Adrenal gland (tissue), 19 donors: ENCODE measurements at places on chromosomes 2 and 18.

GRCh38 chr2:210598219-210598618, 41.8 kb downstream of the CPS1 start:
- no peak for DNase-seq

DNA sequence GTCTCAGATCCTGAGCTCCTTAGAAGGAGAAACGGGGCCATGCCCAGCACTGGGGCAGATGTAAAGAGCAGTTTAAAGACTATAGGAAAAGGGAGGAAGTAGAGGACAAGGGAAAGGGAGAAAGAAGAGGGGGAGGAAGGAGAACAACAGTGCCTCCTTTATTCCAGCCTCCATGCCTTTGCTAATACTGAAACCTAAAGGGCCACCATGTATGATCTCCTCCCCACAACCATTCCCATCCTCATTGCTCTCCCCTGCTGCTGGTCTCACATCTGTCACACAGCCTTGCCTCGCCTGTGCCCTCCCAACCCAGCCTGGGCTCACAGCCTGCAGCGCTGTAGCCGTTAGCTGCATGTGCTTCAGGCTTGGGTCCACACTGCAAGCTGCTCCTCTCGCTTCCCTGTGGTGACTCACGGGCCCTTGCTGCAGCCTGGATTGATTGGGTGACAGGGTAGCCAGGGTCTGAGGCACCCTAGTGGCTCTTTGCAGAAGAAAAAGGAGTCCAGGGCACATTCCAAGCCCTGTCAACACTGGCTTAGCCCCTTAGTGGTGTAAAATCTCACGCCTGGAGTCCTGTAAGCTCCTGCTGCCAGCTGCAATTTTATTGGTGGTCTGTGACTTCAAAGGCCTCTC, 281.9 kb downstream of the SRBD1 start:
- no peak for DNase-seq

GRCh38 chr2:16252891-16253290, 312.5 kb downstream of the MYCN start:
- no peak for DNase-seq

DNA sequence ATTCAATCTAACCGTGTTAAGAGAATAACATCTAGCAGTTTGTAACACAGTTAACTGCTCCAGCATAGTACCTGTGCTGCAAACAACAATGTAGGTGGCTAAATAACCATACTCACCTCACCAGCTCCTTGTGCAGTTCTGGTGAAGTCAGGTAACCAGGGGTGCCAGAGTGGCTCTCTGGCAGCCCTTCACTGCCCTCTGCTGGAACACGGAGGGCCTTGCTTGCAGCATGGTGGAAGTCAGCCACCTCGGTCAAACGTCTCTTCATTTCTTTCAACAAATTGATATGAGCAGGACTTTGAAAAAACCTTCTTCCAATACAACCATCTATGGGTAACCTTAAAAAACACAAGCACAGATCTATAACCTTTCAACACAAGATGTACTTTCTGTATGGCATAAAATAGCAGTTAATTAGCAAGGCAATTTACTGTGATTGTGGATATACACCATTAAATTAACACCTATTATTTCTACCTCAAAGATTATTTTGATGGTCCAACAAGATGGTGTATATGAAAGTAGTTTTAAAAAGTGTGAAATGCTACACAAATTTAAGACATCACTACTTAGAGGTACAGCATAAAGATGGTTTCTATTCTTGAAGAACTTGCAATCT, 56.6 kb downstream of the EPG5 start:
- DNase-seq: peak; percentile 45

DNA sequence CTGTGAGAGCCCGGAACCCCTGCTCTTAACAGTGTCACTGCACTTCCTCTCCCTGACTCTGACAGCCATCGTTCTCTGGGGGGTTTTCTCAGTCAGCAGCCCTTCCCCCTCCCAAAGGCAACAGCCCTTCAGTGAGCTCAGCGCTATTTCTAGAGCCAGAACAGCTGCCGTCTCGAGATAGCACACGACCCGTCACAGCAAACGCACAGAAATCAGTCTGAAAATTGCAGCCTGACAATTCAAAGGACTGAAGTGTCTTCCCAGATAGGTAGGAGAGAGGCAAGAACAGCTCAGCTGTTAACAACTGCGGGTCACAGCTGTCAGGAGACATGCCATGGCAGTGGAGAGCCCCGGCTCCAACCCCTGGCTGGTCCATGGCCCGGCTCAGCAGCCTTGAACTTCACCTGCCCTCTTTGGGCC, 45.4 kb downstream of the ST8SIA5 start:
- peak; percentile 59 for DNase-seq

- DNase-seq: no peak
These were observed 736.1 kb downstream of the GALR1 start for GRCh38 chr18:77985526-77986281.

GRCh38 chr2:42456126-42456839, 37.5 kb downstream of the KCNG3 start:
- no peak for DNase-seq

- no peak for DNase-seq
These were observed 150.7 kb upstream of the MGAT5 start for GRCh38 chr2:134103196-134103595.

GRCh38 chr2:239468491-239469105, 67.8 kb upstream of the HDAC4 start:
- DNase-seq: peak; percentile 38

- DNase-seq: peak; percentile 83
These were observed 493.6 kb upstream of the SPHKAP start for GRCh38 chr2:228675091-228675490.

DNA sequence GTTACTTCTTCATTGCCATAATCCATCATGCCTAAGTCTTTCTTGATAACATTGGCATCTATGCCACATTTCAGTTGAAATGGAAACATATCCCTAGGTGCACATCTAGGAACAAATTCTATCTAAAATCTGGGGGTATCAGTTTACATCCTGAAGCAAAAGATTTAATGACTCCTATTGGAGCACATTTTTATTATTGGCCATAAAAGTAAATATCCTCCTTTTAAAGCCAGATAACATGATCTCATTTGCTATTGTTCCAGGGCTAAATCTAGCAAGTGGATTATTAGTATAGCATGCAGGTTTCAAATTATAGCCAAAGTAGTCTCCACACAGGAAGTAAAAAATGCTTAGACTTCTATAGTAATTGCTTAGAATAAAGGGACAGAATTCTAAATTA, 193.2 kb downstream of the CDH2 start:
- no peak for DNase-seq

DNA sequence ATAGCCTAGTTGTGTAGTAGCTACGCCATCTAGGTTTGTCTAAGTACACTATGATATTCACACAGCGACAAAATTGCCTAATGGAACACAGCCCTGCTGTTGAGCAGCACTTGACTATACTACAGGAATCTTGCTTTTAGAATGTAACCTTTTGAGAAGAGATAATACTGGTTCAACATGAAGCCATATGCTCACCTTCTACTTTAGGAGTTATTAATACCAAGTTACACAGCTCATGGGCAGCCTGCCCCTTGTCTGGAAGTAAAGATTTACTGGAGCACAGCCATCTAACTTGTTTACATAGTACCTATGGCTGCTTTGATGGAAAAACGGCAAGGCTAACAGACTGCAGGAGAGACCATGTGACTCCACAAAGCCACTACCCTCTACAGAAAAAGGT, 174.8 kb downstream of the DYM start:
- no peak for DNase-seq

DNA sequence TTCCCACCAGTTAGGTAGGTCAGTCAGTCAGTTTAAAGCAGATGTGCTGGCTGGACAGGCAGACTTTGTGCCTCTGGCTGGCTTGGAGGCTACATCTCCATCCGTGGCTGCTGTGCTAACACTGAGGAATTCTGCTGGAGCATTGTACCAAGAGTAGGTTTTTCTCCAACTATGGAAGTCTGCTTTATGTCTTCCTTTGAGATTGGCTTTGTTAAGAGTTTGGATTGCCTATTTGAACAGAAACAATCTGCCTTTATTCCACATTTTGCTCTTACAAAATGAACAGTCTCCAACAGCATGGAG, 46.7 kb downstream of the WDR75 start:
- no peak for DNase-seq

DNA sequence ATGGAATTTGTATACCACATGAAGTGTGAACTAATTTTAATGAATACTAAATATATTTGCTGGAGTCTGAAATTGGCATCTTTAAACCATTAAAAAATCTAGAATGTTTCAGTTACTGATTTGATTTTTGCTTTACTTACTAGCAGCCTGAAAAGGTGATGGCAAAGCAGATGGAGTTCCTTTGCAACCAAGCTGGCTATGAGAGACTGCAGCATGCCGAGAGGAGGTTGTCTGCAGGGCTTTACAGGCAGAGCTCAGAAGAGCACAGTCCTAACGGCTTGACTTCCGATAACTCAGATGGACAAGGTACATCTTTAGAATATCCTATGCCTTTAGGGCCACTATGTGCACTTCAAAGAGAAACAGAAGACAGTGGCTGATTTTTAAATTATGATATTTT, 36.5 kb downstream of the NAB1 start:
- no peak for DNase-seq

DNA sequence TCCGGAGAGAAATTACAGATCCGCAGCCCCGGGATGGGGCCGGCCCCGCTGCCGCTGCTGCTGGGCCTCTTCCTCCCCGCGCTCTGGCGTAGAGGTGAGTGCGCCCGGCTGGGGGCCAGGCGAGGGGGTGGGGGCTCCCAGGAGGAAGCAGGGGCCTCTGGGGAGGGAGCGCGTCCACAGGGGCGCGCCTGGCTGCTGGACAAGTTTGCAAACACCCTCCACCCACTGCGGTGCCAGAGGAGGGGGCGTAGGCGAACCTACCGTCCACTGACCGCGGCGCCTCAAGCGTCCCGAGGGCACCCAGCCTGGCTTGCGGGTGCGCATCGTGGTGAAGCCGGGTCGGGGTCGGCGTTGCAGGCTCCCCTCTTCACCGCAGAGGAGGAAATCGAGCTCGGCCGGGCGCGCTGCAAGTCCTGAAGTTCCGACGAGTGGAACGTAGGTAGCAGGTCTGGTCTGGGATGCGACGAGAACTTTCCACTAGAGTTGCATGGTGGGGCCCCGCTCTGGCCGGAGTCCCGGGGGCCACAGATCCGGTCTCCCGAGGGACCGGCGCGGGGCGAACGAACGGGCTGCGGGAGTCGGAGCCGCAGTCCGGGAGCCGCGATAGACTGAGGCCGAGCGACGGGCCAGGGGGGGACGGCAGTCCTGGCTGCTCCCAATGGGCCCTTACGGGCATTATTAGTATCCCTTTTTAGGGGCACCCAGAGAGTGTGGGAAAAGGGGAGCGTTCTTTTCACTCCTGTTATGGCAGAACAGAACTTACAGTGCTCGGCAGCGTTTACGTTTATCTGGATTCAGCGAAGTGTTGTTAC, 502 bp downstream of the MERTK start:
- no peak for DNase-seq

- no peak for DNase-seq
These were observed 29.5 kb downstream of the VAPA start for GRCh38 chr18:9943311-9943710.

- no peak for DNase-seq
These were observed 138.7 kb upstream of the BOD1L2 start for GRCh38 chr18:57008001-57008686.

- DNase-seq: no peak
These were observed 3.4 kb upstream of the SPATS2L start for GRCh38 chr2:200302940-200303727.

DNA sequence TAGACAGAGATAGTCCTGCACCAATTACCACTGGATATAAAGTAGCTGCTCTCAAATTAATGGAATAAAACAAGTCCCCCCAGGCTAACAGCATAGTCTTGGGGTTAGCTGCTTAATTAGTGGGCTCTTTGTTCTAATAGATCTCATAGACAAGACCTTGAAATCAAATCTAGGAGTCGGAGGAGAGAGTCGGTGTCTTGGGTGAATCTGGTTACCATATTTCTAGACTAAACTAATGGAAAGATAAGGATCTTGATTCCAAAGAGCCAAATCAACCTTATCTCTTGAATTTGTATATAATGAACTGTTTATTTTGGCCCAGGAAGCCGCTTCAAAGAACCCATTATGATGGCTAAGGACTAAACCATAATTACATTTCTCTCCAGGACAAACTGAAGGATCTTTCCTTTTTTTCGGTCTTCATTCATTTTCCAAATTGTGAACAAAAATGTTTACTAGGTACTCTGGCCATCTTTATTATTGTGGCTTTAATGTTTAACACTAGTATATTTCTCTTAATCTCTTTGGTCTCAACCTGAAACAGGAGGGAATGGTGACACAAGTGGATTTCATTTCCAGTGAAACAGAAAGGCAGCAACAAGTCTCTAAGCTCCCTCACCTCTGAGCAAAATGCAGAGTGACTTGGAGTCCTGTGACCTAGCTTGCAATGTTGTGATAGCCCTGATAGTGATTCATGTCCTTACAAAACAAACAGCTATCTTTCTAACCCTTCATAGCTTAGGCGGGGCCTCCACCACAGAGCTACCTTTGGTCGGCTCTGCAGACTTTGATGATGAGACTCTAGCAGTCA, 137.9 kb upstream of the PARD3B start:
- DNase-seq: no peak

- no peak for DNase-seq
These were observed 129.6 kb upstream of the DNAJC10 start for GRCh38 chr2:182586426-182586825.

DNA sequence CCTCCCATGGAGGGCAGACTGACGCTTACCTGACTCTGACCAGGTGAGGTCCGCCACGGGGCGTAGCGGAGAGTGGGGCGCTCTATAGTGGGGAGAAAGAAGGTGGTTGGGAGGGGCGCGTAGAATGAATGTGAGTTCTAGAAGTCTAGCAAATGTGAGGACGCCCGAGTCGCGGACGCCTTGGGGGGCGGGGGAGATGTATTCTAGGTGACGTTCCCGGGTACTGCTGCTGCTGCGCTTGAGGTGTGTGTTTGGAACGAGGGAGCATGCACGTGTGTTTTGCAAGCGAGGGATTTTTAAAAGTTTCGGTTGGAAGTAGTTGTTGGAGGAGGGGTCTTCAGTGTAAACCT, 758 bp downstream of the RIF1 start:
- no peak for DNase-seq

GRCh38 chr2:127163921-127164320, 56.2 kb downstream of the CYP27C1 start:
- DNase-seq: no peak

DNA sequence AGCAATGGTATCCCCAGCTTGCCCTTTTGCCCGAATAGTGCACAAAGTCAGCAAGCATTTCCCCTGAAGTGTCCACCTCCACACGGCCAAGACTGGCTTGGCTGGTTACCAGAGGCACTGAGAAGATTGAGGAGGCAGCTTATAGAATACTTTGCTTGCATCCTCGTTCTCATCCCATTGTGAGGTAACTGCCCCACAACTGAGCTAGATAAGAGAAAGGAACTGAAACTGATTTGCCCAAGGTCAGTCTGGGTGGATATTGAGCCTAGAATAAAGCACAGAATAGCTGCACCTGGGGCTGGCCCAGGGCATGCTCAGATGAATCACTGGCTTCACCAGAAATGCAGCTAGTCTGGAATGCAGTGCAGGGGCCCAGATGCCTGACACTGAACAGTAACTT, 32.7 kb upstream of the MAP4K3 start:
- peak; percentile 66 for DNase-seq
